ENCODE measurements at places on chromosomes 12 and 14.

GRCh38 chr12:5882511-5883190 lies 62.4 kb downstream of the ANO2 start:
- no peak for DNase-seq

- no peak for DNase-seq
Measured at GRCh38 chr12:80032946-80033345, 66.4 kb upstream of the OTOGL start.

DNA sequence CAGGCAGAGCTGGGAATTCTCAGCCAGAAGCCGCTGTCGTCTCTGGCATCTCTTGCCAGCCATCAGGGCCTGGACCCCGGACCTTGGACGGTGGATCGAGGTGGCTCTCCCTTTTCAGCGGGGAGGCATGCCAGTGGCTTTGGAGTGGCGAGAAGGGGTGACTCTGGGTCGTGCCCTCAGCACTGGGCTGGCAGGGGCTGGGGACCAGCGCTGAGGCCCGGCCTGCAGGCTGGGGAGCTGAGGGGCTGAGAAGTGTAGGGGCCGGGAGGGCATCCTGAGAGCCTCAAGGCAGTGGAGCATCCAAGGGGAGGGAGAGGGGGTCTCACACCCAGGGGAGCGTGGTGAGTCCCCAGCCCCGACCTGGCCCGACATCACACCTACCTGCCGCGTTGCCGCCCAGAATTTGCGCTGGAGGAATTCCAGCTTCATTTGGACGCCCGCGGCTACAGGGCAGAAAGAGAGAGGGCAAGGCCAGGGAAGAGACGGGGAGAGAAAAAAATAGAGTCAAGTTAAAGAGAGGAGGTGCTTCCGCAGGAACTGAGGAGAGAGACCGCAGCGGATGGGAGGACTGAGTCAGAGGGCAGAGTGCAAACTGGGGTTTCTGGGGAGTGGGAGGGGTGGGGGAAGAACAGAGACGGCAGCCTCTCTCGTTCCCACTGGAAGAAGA lies 9.0 kb upstream of the LRTM2 start:
- DNase-seq: no peak

DNA sequence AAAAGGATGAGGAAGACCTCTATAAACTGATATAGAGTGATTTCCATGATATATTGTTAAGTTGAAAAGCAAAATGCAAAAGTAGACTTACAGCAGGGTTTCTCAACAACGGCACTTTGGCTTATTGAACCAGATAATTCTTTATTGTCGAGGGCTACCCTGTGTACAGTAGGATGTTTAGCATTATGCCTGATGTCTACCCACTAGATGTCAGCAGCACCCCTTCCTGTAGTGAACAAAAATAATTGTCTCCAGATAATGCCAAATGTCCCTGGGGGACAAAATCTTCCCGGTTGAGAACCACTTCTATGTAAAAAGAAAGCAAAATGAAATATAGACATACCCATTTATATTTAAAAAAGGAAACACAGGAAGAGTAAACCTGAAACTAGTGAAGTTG lies 32.4 kb downstream of the ABCD2 start:
- no peak for DNase-seq

DNA sequence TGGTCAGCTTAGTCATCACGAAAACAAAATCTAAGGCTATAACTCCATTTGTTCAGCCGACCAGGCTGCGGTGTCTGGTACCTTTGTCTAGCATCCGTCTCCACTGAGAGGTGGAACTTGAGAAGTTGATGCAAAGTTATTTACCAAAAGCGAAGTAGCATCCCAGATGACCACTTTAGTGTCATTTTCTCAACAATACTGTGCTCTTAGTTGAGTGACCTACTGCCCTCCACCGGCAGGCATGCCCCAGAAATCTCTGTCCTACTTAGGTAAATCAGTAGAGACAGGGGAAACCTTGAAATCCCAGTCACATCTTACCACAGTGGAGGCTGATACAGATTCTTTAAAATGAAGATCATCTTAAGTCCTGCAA lies 1.3 kb upstream of the ST8SIA1 start:
- DNase-seq: no peak

DNA sequence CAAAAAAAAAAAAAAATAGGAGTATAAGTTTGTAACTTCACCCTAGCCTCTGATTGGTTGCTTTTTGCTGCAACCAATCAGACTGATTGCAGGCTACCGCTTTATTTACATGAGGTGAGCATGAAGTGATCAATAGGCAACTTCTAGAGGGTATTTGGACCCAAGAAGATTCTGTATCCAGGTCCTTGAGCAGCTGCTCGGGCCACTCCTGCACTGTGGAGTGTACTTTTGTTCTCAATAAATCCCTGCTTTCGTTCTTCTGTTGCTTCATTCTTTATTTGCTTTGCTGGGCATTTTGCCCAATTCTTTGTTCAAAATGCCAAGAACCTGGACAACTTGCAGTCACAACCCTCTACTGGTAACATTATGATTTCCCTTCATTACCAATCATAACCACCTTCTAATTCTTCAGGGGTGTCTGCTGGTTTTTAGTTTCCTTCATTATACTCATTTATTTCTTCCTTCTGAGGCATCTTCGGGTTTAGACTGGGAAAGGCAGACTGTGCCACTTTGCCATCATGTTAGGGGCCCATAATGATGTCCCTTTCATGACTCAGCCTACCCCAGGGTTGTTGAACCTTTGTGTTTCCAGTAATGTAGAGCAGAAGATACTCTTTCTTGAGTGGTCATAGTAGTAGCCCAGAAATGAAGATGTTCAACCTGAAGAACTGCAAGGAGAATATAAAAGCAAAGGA lies 43.4 kb upstream of the LIMA1 start:
- DNase-seq: no peak

GRCh38 chr14:69039288-69039628 lies 60.2 kb upstream of the ACTN1 start:
- DNase-seq: peak; percentile 83

GRCh38 chr12:105499205-105499604 lies 168.7 kb downstream of the C12orf75 start:
- no peak for DNase-seq

All from kidney capillary endothelial cell (primary cell).